ENCODE measurements at places on chromosomes 6 and 20.
A peak's percentile ranks its signal among the peaks of the same experiment; 100 is the strongest.

- no peak for DNase-seq
These were observed 14.5 kb downstream of the COL11A2 start for GRCh38 chr6:33177552-33178446.

DNA sequence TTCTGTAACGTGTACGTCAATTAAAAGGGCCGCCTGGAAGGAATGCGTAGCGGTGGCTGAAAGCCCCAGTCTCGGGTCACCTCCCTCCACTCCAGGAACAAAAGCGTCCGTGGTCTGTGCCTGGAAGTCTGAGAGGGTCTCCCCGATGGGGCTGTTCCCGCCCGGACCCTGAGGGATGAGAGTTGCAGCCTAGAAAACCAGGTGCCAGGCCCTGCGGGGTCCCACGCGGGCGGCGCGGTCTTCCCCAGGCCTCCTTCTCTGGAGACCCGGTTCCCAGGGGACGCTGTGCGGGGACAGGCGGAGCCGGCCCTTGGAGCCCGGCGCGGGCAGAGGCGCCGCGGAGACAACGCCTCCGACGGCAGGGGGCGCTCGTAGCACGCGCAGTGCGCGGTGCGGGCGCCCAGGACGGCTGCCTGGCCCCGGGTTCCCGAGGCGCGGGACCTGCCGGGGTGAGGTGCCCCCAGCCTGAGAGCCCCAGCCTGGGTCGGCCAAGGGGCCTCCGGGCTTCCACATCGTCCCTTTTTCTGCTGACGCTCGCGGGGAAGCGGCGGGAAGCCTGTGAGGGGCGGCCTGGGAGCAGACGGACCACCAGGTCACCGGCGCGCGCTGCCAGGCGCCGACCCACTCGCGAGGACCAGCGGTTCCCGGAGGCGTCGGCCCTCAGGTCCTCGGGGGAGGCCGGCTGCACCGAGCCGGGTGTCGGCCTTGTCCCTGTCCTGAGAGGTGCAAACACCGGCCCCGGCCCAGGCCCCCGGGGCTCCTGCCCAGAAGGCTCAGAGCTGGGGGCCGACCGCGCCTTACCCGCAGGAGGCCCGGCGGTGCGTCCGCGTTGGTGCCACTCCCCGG, 5.3 kb upstream of the FOXC1 start:
- no peak for DNase-seq

DNA sequence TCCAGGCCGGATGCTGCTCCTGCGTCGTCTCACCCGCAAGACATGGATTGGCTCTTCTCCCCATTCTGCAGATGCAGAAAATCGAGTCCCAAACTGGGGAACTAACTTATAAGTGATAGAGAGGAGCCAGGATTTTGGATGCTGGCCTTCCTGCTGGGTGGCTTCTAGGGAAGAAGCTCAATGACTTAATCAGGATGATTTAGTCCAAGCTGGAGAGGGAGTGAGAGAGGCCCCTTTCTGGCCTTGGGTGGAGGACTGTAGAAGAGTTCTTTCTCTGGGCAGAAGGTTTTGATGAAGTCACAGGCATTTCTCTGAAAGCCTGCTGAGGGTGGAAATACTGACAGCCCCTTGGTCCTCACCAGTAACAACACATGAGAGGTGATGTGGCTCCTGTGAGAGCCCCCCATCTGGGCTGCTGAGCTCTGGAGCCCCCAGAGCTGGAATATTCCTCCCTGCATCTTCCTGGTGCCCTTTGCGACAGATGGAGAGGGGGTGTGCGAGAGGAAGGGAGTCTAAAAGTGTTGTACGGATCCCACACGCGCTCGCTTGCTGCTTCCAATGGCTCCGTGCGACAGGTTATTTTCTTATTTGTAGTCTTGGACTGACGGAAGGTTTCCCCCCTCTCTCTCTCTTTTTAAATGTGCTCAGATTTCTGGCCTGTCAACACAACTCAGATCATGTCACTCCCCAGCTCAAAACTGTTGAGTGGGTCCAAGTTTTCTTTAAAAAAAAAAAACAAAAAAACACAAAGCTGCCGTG, 3.5 kb downstream of the SIRPA start:
- DNase-seq, result no peak

- no peak for DNase-seq
These were observed 3.1 kb upstream of the MRGBP start for GRCh38 chr20:62792940-62793756.

DNA sequence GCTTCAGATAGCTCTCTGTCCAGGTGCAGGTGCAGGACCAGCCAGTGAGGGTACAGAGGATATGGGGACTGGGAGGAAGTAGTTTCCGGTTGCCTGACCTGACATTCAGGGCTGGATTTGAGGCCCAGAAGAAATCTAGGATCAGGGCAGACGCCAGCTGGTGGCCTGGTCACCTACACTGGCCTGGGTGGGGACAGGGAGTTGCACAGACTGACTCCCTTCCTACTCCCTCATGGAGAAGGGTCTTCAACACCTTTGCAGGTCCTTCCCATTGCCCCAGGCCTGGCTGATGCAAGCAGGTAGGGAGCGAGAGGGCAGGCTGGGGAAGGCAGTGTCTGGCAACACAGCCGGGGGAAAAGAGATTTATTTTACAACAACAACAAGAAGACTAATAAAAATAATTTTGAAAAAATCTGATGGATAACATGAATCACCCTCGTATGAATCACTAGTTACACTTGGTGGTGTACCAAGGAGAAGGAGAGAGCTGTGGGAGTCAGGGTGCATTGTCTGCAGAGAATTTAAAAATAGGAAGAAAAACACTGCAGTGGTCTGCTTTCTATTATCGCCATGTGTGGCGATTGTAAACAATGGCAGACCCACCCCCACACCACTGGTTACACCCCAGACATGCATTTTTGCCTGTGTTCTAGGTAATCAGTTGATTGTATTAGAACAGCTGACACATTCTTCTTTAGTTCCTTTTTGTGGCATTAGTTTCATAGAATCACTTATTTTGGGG, 62.3 kb upstream of the SNX9 start:
- DNase-seq, result peak; percentile 79

DNA sequence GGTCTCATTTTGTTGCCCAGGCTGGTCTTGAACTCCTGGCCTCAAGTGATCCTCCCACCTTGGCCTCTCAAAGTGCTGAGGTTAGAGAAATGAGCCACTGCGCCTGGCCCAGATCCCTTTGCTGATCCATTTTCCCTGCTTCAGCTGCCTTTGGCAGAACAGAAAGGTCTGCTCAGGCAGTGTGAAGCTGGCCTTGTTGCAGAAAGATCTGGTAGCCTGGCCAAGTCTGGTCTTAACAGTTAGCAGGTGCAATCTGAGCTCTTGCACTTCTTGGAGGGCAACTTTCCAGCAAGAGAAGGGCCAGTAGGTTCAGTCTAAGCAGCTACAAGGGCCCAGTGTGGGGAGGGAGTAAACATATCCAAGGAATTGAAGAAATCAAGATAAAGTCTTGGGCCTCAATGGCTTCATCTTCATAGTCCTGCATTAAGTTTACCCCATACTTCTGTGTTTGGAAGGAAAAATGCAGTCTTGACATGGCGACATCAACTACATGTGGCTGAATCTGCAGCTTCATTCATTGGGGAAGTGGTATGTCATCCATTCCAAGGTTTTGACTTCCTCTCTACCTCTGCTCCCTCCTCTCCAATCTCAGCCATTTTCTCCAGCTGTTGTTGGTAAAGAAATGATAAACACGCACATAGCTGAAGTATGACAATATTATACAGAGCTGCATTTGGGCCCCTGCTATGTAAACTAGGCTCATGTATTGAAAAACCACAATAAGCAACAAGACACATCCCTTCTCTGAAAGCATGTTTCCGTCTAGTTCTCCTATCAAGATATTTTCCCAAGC, 39.0 kb upstream of the NEDD9 start:
- DNase-seq, result peak; percentile 67

- DNase-seq, result no peak
These were observed 9.4 kb upstream of the ARMC12 start for GRCh38 chr6:35727231-35727934.

DNA sequence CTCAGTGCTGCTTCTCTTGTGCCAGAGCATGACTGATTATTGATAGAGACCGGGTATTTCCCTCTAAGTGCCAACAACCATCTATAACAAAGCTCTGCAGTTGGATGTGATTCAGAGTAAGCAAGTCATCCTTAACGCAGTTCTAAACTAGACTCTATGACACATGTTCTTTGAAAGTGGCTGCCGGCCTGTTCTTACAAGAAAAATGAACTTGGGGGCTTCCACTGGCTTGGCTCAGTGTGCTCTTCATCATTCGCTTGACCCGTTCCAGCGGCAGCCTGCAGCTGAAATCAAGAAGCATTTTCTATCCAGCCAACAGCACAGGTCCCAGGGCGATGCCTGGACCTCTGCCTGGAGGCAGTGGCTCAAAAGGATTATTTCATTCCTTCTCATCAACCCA, 29.8 kb downstream of the GFOD1 start:
- DNase-seq, result no peak

DNA sequence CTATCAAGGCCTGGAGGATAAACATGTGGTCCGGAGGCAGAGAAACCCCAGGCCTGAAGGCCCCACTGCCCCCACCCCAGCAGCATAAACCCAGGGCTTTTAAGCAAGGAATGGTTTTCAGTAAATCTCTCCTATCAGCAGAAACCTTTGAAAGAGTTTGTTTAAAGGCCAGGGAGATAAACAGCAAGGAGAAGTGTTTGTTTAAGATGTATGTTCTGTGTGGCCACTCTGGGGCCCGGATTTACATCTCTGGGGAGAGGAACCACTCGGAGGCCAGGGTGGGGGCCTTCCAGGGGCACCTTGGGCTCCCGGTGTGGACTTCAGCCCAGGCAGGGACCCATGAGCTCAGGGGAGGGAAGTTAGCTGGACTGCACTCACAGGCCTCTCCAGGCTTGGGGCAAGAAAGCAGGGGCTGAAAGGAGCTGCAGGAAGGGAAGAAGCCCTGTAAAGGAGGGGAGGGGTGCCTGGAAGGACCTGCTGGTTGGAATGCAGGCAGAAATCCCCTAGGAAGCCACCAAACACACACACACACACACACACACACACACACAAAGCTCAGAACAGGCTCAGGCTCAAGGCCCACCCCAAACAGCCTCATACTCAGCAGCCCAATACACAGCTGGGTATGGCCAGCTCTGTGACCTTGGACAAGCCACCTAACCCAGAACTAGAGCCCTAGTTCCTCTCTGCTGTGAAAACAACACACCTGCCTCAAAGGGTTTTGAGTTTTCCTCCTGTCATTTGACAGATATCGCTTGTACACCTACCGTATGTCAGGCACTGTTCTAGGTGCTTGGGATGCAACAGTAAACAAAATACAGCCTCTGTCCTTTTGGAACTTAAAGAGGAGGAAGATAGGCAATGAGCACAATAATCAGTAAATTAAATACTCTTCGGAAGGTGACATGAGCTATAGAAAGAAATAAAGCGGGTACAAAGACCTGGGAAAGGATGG, 26.2 kb upstream of the FOXP4 start:
- DNase-seq, result no peak

DNA sequence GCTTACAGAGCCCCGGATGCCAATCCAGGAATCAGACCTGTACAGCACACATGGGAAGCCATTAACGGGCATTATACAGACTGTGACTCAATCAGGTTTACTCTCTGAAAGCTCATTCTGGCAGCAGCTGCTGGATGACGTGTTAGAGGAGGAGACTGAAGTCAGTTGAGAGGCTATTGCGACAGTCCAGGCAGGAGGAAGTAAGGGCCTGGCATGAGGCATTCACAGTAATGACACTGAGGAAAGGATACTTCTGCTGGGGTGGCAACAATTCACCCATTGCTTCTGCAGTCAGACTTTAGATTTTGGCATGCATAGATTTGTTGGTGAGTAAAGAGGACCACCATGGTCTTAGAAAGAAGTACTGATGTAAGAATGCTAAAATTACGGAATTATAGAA, 151.0 kb upstream of the HEY2 start:
- peak; percentile 8 for DNase-seq

DNA sequence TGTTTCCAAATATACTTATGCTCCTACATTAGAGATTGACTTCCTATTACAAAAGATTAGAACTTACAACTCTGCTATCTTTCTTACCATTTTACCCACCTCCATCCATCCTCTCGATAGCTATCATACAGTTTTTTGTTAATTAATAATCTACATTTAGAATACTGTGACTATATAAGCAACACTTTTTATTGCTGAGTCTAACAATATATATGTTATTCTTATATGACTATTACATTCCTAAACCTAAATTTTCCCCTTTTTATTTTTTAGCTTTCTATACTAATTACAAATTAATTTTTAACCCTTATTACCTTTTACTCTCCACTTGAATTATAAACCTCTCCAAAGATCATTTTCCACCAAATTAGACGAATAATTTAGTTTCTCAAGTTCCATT, 57.0 kb downstream of the RNF217 start:
- DNase-seq, result no peak

DNA sequence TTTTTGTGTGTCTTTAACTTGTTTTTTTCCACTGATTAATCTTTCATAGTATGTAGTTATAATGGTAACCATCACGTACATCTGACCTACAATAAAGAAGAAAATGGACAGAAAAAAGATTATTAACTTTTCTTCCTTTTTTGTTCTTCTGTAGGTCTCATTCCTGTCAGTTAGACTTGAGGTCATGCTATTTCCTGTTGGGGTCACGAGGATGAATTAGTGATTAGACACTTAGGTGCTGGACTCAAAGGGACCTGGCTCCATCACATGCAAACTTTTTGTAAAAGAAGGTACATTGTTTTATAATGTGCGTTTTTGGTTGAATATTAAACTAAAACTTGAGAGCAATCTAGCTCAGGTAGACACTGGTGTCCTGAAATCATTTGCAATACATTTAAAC, 14.8 kb downstream of the MARCKS start:
- DNase-seq, result no peak

DNA sequence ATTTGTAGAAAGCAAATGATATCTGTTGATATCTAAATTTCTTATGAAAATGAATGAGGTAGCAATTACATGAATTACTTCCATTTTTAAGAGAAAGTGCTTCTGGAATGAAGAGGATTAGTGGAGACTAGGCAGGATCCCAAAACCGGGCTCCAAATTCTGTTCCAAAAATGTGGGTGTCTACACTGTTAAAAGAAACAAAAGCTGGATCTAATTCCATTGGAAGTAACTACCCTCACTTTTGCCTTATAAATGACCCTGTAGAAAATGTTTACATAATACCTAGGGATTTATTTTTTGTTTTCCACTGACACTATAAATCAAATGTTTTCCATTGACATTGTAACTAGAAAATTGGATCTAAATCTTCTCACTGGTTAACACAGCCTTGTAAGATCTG, 454.9 kb upstream of the JARID2 start:
- DNase-seq, result no peak

- no peak for DNase-seq
These were observed 128.8 kb downstream of the PLCB1 start for GRCh38 chr20:8260837-8261251.

Data from AG09319 (cell line).